ENCODE measurements at places on chromosomes 11 and 22.

DNA sequence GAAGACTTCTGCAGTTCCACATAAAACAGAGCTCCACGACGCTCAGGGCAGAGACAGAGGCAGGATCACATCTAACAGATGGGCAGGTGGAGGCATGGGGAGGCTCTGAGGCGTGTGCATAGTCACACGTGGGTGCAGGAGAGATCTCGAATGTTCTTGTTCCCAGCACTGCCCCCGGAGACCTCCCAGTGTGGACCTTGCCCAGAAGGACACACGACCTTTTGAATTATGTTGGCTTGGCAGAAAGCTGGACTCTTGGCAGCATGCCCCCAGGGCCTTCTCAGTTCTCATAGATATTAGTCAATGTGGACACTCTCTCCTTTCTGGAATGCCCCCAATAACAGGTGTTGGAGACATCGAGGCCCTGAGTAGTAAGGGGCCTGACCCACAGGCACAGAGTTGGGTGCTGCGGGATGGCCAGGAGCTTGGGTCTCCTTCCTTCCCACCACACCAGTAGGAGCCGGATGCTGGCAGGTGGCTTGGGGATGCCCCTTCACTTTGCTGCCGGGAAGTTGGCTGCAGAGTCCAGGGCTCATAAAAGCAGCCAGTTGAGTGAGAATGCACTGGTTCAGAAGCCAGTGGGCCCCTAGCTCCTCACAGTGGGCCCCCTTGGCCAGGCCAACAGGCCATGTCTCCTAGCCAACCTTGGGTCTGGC lies 12.1 kb downstream of the MYEOV start:
- DNase-seq = no peak

DNA sequence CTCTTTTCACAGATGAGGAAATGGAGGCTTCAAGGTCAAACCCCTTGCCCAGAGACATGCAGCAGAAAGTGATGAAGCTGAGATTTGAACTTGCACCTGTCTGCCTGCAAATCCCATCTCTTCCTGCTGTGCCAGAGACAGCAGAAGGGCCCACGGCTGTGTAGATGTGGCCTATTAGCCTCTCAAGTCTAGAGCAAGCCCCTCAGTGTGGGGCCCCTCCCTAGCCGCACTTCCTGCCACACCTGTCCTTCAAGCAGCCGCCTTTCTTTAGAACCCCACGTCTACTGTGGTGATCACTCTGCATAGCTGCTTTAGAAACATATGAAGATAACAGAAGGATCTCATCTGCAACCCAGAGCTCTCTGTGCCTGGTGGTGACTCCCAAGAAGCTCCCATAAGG lies 41.2 kb upstream of the JAM3 start:
- no peak for DNase-seq

- no peak for DNase-seq
Observed at GRCh38 chr11:75028321-75028720, 39.6 kb downstream of the NEU3 start.

GRCh38 chr11:13055200-13055599 lies 46.1 kb downstream of the RASSF10 start:
- DNase-seq = no peak

DNA sequence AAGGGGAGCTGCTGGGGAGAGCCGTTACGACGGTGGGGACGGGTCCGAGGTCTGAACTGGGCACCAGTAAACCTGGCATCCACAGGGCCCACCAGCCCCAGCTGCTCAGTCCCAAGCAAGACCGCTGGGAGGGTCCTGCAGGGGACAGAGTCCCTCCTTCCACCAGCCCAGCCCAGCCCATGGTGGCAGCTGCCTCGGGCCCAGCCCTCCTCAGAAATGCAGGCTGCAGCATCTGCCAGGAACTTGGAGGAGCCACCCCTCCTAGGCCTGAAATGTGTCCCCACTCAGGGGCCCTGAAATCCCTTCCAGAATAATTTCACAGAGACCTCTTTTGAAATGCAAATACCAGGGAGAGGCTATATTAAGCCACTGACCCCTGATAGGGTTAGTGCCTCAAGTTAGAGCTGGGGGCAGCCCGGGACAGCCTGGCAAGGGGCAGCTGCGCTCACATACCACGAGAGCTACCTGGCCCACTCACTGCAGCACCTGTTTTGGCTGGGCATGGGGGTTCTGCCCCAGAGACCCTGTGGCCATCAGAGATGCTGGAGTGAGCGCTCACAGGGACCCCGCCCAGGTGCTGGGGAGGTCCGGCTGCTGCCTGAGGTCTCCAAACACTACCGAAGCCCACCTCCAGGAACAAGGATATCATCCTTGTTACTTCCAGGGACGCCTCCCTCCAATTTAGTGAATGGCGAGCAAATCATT lies 53.1 kb downstream of the CELSR1 start:
- no peak for DNase-seq

DNA sequence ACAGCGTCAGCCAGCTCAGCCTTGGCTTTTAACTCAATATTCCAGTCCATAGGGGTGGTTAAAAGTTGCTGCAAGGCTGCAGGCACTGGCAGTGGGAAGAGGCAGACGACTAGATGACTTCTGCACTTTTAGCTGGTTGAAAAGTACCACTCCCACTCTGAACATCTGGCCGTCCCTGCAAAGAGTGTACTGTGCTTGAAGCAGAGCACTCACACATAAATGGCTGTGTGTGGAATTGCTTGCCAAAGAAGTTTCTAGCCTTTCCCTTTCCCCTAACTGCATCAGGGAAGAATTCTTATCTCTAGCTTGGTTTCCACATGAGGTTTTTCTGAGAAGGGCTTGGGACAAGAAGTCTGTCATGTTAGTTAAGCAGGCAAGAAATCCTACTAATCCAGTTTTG lies 5.1 kb upstream of the PHLDB1 start:
- DNase-seq = no peak

DNA sequence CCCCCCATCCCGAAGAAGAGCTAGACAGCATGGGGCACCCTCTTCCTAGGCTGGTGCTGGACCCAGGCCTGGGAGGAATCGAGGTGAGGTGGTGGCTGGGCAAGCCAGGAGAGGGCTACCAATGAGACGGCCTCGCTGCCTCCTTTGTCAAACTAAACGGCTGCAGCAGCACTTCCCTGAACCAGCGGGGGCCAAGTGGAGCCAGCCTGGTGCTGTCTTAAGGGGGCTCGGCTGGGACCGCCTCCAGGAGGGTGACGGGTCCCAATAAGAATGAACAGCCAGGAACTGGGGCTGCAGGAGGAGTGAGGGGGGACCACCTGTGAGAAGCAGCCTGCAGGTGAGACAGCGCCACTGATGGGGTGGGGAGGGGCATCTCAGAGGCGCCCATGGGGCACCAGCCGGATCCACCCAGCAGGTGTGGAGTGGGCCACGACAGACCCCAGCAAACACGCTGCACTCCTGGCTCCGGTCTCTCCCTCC lies 17.1 kb downstream of the IFT27 start:
- DNase-seq = no peak

GRCh38 chr22:28143961-28144745 lies 225.1 kb upstream of the PITPNB start:
- DNase-seq = no peak

DNA sequence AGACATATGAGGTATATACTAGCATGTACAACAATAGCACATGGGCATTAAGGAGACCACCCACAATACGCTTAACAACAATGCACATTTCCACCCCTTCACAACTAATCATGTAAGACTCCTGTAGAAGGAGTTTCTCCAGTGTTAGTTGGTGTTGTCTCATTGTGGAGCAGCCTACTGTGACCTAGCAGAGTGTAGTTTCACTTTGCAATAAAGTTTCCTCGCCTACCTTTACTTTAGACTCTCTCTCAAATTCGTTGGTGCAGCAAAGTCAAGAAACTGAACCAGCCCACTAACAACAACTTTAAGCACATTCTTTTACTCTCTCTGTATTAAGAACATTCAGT lies 863.6 kb downstream of the FAM181B start:
- no peak for DNase-seq

GRCh38 chr11:16226245-16226644 lies 130.1 kb downstream of the SOX6 start:
- DNase-seq = no peak

DNA sequence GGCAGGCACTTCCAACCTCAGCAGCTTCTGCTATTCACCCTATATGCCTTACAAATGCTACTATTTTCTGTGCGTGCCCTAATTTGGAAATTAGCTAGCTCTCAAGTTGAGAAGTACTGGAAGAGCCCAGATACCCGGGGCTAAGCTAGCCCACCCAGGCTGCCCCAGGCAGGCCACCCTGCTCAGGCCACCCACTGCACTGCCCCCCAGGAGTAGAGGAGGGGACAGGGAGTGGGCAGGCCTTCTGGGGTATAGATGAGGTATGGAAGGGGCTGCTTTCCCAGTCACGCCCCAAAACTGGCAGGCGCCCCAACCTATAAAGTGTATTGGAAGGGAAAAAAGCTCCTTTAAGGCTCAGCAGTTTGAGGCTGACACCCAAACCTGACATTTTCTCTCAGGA lies 43.5 kb downstream of the DRD2 start:
- DNase-seq = no peak

GRCh38 chr11:123073343-123074057 lies 11.6 kb upstream of the HSPA8 start:
- no peak for DNase-seq

Data from MV-4-11 (cell line).